Stimulated activated CD4-positive, alpha-beta T cell treated with anti-CD3 and anti-CD28 coated beads, Interleukin-1b, Interleukin-23, amount 100 ng/mL, for 24 hours (primary cell): ENCODE measurements at places on chromosomes 4 and X.

GRCh38 chr4:17189759-17190158, 291.3 kb upstream of the LDB2 start:
- no peak for DNase-seq

- no peak for DNase-seq
Observed at GRCh38 chr4:71130827-71131603, 137.6 kb downstream of the DCK start.

- DNase-seq, result peak; percentile 13
Observed at GRCh38 chr4:173371292-173372192, 788 bp downstream of the SAP30 start.

GRCh38 chrX:37646254-37646653, 39.3 kb upstream of the XK start:
- no peak for DNase-seq

DNA sequence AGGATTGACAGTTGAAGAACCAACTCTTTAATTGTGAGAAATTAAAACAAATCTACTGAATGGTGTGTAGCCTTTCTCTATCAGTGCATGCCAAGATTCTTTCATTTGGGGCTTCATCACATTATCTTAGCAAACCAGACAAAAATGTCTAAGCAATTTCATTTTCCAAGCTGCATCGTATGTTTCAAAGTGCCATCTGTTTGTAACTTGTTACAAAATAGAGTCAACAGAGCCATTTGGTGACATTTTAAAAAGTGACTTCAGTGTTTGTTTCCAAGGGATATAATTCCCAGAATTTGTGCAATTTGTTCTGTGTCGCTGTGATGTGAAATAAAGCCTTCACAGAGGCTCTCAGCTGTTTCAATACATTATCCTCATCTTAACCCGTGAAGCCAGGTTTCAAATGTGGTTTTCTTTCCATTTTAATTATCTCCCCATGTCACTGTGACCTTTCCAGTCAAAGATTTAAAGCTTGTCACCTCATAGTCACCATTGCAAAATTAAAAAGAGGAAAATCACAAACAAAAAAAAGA, 46.0 kb upstream of the C1QTNF7 start:
- DNase-seq, result no peak

GRCh38 chrX:123988423-123989111, 27.1 kb downstream of the STAG2 start:
- no peak for DNase-seq

DNA sequence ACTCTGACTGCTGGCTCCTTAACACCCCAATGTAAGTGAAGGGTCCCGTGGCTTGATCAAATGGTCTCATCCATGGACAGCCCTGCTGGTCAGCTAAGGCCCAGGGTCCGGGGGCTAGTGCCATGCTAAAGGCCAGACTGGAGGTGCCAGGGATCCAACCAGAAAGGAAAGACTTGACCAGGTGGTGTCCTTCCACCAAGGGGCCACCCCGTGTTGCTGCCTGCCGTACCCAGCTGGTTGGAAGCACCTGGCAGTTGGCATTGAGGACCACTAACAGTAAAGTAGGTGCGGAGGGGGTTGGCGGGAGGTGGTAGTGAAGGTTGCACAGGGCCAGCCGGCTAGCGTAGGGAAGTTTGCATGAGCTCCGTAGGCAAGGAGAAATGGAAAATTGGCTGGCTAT, 1.7 kb upstream of the IL1RAPL2 start:
- no peak for DNase-seq

- DNase-seq, result no peak
Observed at GRCh38 chr4:61443813-61444510, 243.8 kb downstream of the ADGRL3 start.

- no peak for DNase-seq
Observed at GRCh38 chrX:65634732-65635131, 32.7 kb upstream of the MSN start.

DNA sequence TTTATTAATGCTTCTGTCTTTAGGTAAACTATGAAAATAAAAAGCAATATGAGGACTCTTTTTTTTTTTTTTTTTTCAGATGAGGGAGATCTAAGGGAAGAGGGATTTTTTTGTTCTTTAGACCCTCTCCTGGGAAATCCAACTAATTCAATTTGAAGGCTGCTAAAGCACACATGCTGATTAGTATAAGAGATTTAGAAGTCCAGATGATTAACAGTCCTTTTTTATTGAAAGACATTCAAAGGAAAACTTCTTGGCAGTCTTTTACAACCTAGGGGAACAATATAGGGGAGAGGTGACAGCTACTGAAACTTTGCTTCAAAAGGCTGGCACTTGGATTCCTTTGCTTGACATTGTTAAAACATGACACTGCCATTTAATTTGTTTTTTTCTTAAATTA, 602.5 kb downstream of the RAPGEF2 start:
- DNase-seq, result no peak

GRCh38 chr4:36133086-36133485, 111.2 kb downstream of the ARAP2 start:
- DNase-seq, result no peak

DNA sequence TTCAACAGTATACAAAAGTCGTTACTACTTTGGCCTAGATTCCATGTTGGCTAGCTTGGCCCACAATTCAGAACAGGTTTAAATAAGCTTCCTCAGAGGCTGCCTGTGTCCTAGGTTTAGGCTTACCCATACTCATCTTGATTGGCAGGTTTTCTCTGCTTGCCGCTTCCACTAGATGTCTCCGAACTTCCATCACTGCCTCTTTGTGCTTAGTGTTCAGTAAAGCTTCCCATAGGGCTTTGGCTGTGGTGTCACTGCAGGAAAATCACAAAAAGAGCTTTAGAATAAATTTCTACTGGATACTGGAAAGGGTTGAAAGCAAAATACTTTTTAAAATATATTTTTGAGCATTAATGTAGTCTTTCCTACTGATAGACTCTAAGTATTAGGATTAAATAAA, 52.4 kb downstream of the SCFD2 start:
- no peak for DNase-seq

DNA sequence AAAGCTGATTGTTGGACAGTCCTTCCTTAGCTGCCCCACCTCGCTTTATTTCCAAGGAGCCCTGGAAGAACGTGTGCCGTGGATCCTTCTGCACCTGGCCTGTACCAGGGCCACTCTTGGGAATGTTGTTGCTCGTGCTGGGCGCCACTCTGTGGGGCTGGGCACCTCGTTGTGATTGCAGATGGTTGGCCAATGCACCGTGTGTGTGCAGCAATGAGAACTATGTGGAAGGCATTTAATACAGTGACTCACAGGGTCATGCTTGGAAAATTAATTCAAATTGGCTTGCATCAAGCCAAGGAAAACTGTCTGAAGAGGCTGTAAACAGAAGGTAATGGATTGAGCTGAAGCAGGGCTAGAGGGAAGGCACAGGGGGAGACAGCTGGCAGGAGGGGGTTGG, 37.0 kb upstream of the CD99L2 start:
- DNase-seq, result no peak

DNA sequence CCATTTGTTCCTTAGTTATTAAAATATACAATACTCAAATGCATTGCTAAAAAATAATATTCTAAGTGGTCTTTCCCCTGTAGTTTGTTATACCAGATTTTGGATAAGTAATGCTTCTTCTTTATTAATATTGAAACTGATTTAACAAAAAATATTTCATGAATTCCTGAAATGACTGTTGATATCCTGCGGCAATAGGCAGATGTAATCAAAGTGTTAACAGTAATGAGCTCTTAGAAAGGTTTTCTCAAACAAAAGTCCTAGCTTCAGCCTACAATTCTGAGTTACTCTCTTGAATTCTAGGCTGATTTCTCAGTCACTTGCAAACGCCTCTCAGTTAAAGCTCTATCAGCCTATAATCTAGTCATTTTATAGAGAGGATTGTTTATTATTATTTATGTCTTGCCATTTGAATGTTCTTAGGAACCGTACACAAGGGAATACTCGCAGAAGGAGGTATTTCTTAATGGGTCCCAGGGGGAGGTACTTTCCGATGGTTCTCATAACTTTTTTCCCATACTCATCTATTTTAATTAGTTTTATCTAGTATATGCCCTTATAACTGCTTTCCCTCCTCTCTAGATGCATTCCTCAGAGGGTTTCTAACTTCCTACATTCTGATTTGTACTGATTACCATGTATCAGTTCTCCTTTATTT, 96.8 kb downstream of the FNIP2 start:
- DNase-seq, result no peak

- DNase-seq, result no peak
Observed at GRCh38 chr4:152661649-152662048, 18.1 kb downstream of the TMEM154 start.

GRCh38 chr4:79625361-79625760, 217.3 kb upstream of the GK2 start:
- DNase-seq, result no peak

GRCh38 chr4:162803378-162803777, 363.3 kb downstream of the NAF1 start:
- DNase-seq, result no peak

DNA sequence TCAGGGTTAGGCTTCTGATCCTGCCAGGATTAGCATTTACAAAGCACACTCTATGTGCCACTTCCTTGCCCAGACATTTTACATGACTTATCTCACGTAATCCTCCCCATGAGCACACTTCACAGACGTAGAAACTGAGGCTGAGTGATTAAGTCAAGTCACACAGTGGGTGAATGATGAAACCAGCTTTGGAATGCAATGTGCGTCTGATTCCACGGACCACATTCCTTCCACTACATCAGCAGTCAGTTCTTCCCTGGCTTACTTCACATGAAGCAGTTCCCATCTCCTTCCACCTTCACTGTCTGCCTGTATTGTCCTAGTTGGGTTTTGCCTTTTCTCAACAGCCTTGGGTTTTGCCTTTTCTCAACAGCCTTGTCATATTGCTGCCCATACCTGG, 134.3 kb upstream of the PPARGC1A start:
- no peak for DNase-seq

DNA sequence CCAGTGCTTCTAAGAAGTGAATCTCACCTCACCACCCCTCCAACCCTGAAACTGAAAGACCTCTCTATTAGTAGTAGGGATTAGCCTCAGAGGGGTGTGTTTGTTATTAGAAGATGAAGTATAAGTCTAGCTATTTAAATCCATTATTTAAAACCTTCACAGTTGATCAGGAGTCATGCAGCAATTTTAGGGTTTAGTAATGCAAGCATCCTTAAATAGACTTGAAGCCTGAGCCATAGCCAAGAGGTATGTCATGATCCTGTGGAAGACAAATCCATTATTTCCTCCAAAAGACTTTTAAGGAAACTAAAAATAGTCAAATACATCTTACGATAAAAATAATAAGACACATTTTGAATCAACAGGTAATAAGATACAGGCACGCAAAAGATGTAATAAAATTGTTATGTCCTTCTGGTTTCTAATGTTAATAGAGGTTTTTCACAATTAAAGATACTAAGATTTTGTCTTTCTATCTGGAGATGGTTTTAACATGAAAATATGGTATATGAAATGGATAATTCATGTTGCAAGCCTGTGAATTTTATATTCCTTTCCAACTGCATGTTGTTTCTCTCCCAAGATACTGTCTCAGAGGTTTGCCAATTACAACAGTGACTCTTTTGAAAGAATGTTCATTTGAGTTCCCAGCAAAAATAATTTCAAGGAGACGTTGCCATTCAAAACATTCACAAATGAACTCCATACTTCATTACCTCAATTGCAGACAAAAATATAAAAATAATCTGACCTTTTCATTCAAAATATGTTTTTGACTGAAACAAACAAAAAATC, 68.0 kb downstream of the LUZP4 start:
- no peak for DNase-seq

DNA sequence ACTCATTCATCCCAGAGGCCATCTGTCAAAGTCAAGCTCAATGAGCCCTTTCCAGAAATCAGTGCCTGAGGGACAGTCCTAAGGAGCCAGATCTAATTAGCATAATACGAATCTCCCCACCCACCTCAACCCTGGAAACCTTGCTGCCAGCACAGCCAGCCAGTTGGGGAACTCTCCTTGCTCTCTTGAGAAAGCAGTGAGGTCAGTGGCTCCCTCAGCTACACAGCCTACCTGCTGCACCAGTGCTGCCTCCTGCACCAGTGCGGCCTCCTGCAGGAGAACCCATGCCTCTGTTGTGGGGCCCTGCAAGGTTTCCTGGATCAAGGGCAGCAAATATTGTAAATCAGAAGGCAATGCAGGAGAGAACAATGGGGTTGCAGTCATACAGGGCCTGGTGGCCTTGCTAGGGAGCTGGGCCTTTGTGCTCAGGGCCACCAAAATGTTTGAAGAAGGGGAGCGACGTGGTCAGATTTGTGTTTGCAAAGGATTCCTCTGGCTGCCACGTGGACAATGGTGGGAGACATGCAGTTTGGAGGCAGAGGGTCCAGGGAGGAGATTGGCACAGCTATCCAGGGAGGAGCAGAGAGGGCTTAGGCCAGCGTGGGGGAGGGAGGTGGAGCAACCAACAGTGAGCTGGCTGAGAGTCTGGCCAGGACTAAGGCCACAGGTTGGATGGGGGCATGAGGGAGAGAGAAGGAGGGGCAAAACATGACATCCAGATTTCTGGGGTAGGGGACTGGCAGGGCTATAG, 124.3 kb upstream of the MAMLD1 start:
- DNase-seq, result no peak

DNA sequence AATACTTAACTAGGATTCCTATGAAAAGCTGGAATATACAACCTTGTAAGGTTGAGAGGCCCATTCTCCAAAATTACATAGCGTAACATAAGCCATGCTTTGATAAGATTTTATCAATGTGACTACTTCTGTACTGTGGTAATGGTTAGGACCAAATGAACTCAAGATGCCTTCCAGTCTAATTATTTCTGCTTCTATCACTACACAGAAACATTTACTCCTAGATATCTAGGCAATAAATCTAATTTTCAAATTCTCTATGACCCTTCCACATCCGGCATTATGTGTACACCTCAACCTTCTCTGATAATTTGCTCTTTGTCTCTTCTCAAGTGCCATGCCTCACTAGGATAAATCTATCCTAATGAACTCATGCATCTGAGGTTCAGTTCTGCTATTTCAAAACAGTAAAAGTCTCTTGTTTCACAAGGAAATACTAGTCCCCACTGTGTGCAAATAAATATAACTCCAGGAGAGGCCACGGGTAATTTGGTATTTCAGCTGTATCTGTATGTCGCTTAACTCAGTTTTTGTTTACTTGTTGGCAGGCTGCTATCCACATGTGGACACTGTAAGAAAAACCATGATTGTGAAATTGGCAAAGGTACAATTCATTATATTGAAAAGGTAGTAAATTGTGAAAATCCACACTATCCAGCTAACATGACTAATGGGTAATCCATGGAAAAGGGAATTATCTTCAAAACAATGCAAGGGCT, 93.3 kb downstream of the PRDM5 start:
- DNase-seq, result no peak

GRCh38 chr4:27123769-27124124, 263.1 kb downstream of the STIM2 start:
- DNase-seq, result no peak

DNA sequence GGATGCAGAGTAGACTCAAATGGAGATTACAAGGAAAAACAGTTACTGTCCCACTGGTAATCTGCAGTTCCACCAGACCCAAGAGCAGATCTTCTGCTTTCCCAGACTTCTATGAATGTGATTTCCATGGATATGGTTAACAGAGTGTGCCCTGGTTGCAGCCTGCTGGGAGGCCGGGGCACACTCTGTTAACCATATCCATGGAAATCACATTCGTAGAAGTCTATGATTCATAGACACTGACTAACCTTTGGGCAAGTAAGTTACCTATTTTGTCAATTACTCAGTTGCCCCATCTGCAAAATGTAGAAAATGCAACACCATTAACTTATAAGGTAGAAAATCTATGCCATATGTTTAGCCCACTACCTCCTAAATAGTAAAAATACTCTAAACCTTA, 443.1 kb upstream of the PITX2 start:
- DNase-seq, result no peak

- no peak for DNase-seq
Observed at GRCh38 chrX:26376037-26376708, 160.2 kb downstream of the MAGEB5 start.
